ENCODE measurements at places on chromosomes 2 and 18.

DNA sequence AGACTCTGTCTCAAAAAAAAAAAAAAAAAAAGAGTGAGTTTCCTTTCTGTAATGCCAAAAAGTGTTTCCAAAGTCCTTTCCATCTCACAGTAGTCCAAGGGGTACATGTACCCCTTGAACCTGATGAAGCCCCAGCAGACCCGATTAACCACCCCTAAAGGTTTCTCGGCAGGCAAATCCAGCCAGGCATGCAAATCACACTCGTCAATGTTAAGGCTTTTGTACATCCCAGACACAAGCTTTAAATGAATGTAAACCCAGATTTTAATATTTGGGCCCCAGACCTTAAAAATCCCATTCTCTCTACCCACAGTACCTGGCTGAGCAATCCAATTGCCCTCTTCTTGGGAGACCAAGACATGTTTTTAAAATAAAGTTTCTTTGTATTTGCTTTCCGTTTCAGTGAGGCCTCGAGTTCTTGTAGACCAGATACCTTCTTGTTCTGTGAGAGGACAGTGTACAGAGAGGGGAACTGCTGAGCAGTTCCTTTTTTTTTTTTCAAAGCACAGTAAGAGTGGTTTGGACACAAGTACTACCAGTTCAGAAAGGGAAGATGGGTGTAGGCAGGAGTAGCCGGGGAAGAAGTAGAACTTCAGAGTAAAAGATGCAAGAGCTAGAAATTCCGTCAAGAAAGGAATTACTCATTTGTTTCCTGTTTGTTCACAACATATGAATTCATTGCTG lies at the start of gene NLRC4:
Gene NLRC4 (minus strand): TSS at position 465 of the 684 bp plus-strand sequence. CDS start 8,111 bp downstream, outside the sequence.
- DNase-seq = no peak

DNA sequence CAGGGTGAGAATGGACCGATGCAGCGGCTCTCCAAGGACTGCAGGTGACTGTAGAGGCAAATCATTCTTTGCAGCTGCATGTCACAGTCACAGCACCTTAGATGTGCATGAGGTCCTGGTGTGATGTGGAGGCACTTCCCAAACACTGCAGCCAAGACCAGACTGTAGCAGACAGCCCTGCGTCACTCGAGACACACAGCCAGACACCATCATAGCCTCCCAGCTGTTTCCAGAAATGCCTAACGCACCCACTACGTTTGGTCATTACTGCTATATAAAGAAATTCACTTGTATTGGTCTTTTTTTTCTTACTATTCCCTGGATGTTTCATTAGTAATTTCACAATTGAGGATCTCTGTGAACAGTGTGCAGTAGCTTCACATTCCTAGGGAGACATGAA lies 60.9 kb downstream of the SH3YL1 start:
- no peak for DNase-seq

GRCh38 chr2:125745514-125745913 lies 910.4 kb upstream of the GYPC start:
- no peak for DNase-seq

DNA sequence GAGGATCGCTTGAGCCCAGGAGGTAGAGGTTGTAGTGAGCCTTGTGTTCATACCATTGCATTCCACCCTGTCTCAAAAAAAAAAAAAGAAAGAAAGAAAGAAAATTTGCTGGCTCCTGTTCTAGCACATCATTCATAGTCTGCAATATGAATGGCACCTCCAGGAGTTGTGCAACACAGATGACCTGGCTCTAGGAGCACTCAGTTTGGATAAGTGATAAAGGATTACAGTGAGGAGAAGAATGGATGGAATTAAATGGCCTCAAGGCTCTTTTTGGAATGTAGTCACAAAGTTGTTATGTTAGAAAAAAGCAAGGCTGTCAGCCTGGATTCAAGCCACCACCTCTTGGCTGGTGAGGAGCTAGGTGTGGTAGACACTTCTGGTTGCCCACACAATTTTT lies 21.5 kb upstream of the SPRED2 start:
- no peak for DNase-seq

- no peak for DNase-seq
Observed at GRCh38 chr2:56267415-56267788, 83.6 kb downstream of the CCDC85A start.

GRCh38 chr2:103151046-103151445 lies 389.2 kb downstream of the TMEM182 start:
- DNase-seq = no peak

All from CD4-positive, alpha-beta T cell (primary cell).